ENCODE measurements at places on chromosomes 5 and 9. TPM values are rescaled to one million over a fixed set of nuclear protein-coding genes. Genes with fewer than 3 reads are reported as not detected.

GRCh38 chr5:14180437-14180836, 37.3 kb downstream of the TRIO start:
- DNase-seq = no peak

- DNase-seq = no peak
Observed at GRCh38 chr5:10522224-10522611, 41.7 kb upstream of the ANKRD33B start.

DENND4C gene
- 29.4 TPM for polyA plus RNA-seq

CDC20B gene
- polyA plus RNA-seq = not detected

DNA sequence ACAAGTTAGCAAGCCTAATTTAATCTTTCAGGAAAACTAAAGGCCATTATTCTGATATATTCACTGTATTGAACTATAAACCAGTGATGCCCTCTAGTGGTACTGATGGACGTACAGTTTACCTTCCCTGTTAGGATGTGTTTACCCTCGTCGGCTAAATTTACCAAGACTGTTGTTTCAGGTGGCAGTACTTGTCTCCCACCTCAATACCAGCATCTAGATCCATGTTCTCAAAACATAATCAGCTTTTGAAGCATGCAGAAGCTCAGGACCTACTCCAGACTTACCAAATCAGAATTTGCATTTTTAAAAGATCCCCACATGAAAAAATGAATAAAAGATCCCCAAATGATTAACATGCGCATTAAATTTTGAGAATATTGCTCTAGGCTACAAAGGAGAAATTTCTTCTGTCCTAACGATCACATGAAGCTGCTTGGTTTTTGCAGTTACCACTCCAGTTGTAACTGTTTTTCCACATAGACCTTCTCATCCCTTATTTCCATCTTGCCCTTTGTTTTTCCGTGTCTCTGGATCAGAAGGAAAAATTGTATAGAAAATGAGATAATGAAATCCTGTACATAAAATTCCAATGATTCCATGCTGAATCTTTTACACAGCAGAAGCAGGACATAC, 3.2 kb upstream of the BAAT start:
- DNase-seq = no peak

DNA sequence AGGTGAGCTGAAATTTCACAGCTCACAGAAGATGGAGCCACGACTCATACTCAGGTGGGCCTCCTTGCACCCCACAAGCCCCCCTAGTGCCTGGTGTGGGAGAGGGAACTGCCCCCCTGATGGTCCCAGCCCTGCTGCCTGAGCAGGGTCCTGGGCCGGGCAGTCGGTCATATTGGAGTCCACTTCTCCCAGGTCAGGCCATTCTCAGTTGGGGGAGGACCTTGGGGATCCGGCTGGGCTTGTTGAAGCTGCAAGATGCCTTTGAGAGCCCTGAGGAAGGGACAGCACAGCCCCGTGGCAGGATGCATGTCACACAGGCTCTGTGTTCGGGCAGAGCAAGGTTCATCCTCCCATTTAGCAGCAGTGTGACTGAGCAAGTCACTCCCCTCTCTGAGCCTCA, 56.6 kb downstream of the ERGIC1 start:
- no peak for DNase-seq

GRCh38 chr5:109529520-109529919, 119.7 kb upstream of the PJA2 start:
- no peak for DNase-seq

GRCh38 chr9:107648153-107648715, 158.7 kb upstream of the KLF4 start:
- DNase-seq = no peak

GOLM1 gene
- 1.00 TPM for polyA plus RNA-seq

GRCh38 chr5:112907166-112907631, 14.8 kb downstream of the REEP5 start:
- DNase-seq = no peak

DNA sequence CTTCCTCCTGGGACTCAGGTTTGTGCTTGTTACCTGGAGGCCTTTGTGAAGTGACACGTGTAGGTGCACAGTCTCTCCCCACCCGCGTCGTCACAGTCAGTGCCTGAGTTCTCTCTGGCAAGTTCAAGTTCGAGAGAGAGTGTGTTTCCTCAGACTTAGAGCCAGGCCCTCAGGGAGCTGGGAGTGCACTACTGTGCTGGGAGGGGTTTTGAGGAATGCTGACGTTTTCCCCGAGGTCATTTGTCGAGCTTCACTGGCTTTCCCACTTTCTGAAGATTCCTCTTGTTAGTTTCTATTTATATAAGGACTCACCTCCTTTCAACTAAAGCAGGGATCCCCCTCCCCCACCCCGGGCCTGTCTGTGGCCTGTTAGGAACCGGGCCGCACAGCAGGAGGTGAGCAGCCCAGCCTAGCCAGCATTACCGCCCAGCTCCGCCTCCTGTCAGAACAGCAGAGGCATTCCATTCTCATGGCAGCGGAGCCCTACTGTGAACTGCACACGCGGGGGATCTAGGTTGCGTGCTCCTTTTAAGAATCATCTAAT, 209.2 kb downstream of the DIRAS2 start:
- DNase-seq = no peak

KIF20A gene
- not detected for polyA plus RNA-seq

ARID3C gene
- polyA plus RNA-seq = not detected

DNA sequence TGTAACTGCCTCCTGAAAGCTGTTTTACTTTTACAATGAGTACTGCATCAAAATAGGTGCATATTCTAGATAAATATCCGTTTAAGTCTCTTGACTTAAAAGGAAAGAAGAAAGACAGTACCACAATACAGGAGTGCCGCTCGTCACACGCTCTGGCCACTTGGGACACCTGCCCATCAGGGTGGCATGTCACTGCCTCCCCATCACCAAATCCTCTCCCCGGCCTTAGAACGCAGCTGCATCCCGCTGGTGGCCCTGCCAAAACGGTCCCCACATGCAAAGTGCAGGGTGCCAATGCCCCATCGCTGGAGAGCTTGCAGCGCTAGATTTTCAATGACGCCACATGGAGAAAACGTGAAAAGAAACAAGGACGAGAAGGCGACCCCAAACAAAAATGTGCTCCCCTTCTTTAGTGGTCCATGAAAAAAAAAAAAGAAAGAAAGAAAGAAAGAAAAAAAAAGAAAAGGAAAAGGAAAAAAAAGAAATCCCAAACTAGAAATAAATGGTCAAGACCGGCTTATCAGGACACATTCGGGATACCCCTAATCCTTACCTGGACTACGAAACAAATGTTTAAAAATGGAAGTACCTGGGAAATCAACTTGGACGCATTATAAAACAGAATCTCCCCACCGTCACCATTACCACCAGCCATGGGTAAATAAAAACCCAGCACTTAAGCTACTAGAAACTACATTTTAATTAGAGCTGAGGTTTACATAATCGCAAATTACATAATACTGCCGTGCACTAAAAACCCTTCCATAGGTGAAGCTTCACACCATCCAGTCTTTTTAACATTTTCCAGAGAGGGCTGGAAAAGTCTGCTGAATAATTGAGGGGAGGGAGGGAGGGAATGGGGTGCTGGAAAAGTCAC, 1.0 kb downstream of the ANKH start:
- DNase-seq = peak; percentile 31

DNA sequence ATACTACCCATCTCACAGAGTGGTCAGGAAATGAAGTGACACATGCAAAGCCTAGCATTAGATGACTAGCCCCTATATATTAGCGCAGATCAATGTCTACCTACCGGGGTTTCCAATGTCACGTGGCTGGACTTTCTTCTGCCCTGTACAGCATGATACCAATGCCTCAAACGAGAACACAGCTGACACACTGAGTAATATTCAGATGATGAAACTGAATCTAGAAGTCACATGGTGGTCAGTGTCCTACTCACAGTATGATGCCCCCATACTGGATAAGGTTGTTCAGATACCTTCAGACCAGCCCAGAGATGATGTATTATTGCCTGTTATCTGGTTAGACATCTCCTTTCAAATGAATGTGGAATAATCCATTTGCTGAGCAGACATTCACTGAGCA, 71.1 kb upstream of the FRRS1L start:
- DNase-seq = no peak

DNA sequence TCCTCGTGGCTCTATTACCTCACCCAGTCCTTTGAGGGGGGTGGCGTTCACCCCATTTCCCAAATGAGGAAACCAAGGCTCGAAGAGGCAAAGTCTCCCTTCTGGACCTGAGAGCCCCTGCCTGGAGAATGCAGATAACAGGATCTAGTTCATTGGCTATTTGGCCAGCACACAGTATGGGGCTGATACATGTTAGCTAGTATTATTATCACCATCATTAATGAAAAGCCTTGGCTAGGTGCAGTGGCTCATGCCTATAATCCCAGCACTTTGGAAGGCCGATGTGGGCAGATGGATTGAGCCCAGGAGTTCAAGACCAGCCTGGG, 4.3 kb downstream of the SH3GLB2 start:
- DNase-seq = no peak

RNF208 gene
- polyA plus RNA-seq = not detected

ABLIM3 gene
- polyA plus RNA-seq = not detected

WASHC1 gene
- 0.99 TPM for polyA plus RNA-seq

MED7 gene
- 13.6 TPM for polyA plus RNA-seq

CDC25C gene
- polyA plus RNA-seq = not detected

DNA sequence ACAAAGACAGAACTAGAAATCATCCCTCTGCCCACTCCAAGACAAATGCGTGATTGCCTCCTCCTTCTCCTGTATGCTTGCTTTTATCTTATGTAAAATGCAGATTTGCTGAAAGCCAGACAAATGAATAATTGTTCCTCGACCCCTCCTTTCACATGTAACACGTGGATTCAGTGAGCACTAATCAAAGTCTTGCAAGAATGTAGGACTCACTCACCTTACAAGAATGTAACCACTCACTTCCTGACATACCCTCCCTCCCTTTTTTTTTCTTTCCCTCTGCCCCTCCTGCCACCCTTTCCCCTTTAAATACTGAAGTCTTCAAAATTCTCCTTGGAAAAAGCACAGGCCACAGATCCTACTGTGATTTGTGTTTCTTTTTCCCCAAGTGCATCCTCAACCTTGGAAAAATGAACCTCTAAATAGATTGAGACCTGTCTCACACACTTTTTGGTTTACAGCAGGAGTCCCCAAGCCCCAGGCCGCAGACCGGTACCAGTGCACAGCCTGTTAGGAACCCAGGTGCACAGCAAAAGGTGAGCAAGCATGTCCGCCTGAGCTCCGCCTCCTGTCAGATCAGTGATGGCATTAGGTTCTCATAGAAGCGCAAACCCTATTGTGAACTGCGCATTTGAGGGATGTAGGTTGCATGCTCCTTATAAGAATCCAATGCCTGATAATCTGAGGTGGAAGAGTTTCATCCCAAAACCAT, 29.4 kb upstream of the HSD17B3 start:
- no peak for DNase-seq

- no peak for DNase-seq
Observed at GRCh38 chr5:167900340-167900935, 391.0 kb upstream of the WWC1 start.

TSSK1B gene
- polyA plus RNA-seq = not detected

- DNase-seq = no peak
Observed at GRCh38 chr5:155004138-155004744, 9.3 kb upstream of the KIF4B start.

FOXD4L5 gene
- polyA plus RNA-seq = not detected

- DNase-seq = no peak
Observed at GRCh38 chr5:113271745-113272454, 162.9 kb downstream of the TSSK1B start.

DNA sequence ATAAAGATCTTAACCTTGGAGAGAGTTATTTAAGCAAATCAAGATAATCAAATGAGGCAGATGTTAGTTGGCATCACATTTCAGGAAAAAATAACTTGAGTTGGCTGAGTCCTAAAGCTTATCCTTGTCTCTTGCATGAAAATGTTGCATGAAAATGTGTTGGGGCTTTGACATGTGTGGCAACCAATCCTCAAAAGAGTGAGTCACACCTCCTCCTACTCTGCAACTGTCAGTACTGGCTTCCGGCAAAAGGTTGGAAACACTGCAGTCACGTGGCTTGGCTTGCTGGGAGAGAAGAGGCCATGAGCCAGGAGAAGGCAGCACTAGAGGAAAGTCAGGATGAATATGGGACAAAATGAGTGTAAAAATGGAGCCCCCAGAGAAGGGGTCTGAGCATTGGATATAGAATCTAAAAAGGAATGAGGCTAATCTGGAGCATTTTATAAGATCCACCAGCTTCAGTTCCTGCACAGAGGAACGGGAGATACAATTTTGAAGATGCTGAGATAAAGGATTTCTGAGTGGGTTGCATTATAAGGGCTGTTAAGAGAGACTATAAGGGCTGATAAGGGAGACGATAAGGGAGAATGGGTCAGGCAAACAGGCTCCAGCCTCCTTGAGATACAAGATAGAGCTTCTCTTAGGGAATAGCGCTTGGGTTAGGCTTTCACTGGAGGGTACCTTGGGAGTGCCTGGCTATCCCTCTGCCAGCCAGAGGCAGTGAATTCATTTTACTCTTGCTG, 43.1 kb downstream of the SPATA31D1 start:
- no peak for DNase-seq

- no peak for DNase-seq
Observed at GRCh38 chr5:157965989-157966388, 107.0 kb upstream of the CLINT1 start.

NOXA1 gene
- polyA plus RNA-seq = 0.29 TPM

- no peak for DNase-seq
Observed at GRCh38 chr9:108486831-108487230, 369.0 kb downstream of the ACTL7B start.

- DNase-seq = no peak
Observed at GRCh38 chr9:77156646-77157371, 20.5 kb upstream of the VPS13A start.

DNA sequence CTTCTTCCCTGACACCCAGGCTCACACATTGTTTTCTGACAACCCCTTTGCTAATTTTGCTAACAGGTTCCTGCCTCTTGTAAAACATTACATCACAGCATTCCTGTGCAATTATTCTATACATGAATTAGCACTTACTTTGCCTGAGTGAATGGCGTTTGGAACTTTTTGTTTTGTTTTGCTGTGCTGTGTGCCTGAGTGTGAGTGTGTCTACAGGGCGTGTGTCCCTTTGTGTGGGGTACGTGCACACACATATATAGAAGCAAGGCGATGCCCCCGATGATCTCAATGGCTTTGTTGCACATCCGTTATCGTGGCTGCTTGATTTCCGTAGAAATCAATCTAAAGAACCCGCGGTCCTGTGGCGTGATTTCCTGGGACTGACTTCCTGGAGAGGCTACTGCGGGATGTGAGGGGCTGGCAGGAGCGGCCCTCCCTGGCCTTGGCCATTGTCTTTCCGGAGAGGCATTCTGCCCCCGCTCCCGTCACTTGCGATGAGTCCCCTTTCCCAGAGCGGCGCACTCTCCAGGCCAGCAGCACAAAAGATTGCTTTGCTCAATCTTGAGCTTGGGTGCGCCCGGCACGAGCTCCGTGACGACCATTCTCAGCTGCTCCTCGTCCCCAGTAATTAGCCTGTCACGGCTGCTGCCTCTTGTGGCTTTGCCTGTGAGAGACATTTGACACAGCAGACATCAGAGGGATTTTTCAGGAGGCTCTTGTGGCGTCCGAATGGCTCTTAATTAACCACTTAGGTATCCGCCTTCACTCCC, 398.1 kb upstream of the IRX1 start:
- DNase-seq = no peak

GRCh38 chr9:21591221-21592062, 109.3 kb upstream of the IFNE start:
- no peak for DNase-seq

- no peak for DNase-seq
Observed at GRCh38 chr9:593809-594208, 247.7 kb upstream of the DMRT1 start.
